ENCODE measurements at places on chromosomes 3 and 15.
A peak's percentile ranks its signal among the peaks of the same experiment; 100 is the strongest.

DNA sequence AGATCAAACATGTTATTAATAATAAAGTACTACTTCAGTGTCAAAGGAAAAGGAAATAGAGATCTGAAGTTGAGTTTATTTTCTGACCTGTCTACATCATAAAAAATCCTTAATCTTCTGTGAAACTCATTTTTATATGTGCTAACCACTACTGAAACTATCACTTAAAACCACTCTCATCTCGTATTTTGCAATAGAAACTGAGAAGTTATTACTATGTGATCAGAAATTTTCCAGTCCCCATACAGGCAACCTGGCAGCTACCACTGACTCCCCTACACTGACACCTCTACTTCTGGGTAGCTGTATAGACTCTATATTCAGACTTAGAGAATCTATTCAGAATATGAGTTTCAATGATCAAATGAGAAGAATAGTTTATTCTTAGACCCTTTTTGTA lies 8.3 kb downstream of the HDGFL3 start:
- DNase-seq, result no peak

GRCh38 chr15:100350434-100351226 lies 8.9 kb upstream of the ADAMTS17 start:
- DNase-seq, result no peak

GRCh38 chr3:48423241-48423882 lies 6.5 kb downstream of the PLXNB1 start:
- DNase-seq, result no peak

GRCh38 chr15:63236272-63236671 lies 41.1 kb upstream of the APH1B start:
- no peak for DNase-seq

GRCh38 chr3:54914180-54914579 lies 13.7 kb downstream of the LRTM1 start:
- no peak for DNase-seq

DNA sequence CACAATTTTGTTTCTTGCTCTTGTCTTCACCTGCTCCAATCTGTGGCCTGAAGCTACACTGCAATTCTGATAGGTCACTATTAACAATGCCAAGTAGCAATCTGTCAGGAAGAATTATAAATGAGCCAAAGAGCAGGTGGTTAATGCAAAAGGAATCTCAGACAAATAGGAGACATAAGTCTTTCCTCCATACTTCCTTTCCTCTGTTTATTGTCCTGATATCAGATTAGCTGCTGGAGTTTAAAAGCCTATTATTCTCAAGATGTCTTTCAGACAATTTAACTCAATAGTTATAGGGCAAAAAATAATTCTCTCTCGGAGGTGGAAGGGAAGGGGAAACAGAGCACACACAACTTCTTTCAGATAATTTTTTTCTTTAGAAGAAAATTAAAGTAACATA lies 491.6 kb downstream of the MFSD1 start:
- no peak for DNase-seq

- no peak for DNase-seq
These were observed 93.6 kb upstream of the POU1F1 start for GRCh38 chr3:87370007-87370406.

GRCh38 chr3:195097331-195098255 lies 173.4 kb downstream of the XXYLT1 start:
- no peak for DNase-seq

DNA sequence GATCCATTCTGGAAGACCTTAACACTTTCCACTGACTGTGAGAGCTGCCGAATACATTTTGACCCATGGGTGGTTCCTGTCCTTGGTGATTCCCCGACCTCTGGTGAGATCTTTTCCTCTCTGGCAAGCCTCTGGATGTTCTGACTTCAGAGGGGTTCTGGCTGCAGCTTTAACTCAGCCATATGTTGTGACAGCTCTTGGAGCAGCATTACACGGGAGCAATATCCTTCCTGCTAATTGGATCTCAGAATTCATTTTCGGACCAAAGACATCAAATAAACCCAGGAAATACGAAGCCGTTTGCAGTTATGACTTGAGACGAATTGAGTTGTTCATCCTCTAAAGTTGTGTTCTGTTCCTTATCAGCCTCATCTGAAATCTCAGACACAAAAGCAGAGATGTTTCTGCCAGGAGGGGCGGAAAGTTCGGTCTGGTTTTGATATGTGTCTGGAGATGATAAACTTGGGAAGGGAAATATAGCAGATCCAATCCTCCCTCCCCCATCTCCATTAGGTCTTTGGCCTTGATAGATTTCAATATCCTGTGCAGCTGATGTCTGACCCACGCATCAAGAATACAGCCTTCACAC lies 10.0 kb downstream of the TMEM158 start:
- DNase-seq, result no peak

DNA sequence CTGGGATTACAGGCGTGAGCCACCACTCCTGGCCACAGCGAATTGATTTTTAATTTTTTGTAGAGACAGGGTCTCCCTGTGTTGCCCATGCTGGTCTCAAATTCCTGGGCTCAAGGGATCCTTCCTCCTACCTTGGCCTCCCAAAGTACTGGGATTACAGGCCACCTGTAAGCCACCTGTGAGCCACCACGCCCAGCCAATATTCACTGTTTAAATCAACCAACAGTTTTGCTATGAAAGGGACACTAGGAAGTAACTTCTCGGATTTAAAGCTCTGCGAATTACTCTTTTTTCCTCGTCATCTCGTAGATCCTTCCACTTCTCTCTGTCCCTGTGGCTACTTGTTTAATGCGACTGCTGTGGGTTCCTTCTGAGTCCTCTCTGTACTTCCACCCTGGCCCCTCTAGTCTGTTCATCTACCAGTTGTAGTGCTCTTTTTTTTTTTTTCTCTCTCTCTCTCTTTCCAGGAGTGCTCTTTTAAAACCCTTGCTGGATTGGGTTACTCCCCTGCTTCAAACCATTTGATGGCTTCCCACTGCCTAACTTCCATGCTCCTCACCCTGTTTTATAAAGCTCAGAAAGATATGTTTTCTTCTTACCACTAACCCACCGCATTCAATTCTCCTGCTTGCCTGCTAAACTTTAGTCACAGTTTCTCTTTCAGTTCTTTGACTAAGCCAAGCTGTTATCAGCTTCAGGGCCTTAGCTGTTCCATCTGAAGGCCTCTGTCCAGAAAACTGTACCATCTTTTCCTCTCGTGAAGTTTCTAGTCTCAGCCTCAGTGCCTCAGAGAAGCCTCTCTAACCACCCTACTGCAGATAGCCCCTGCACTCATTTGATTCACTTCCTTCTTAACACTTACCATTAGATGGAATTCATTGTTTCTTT lies 12.4 kb downstream of the RTF1 start:
- DNase-seq, result no peak

DNA sequence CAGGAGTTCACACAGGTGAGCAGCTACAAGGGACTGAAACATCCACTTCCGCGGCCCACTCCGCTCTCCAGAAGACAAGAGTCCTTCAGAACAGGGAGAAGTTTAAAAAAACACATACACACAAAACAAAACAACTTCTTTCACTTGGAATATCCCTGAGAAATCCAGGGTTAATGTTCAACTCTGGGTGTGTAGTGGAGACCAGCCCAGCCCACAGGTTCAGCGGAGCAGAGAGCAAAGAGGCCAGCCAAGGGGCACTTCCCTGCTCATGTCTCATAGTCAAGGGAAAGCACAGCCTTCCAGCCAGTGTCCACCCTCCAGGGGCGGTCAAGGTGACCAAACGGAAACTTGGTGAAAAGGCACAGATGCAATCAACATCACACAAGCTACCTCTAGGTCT lies 41.6 kb downstream of the WNT5A start:
- no peak for DNase-seq

- no peak for DNase-seq
These were observed 406.0 kb downstream of the ZBTB20 start for GRCh38 chr3:114741066-114741465.

GRCh38 chr15:71252044-71252739 lies 136.9 kb downstream of the THSD4 start:
- no peak for DNase-seq

DNA sequence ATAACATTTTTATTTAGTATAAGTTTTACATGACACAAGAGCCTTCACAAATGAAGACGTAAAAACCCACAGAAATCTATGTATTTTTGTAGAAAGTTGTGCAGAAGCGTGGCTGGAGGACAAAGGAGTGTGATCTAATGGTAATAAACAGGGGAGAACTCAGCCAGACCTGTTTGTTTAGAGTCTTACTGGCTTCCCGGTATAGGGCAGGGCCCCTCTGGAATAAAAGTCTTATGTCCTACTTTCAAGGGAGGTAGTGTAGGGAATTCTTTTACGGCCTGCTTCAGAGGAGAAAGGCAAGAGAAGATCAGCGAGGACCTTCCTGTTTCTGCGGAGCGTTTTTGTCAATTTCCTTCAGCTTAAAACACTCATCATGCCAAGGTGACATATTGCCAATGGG lies 103.6 kb downstream of the TGFBR2 start:
- DNase-seq, result no peak

DNA sequence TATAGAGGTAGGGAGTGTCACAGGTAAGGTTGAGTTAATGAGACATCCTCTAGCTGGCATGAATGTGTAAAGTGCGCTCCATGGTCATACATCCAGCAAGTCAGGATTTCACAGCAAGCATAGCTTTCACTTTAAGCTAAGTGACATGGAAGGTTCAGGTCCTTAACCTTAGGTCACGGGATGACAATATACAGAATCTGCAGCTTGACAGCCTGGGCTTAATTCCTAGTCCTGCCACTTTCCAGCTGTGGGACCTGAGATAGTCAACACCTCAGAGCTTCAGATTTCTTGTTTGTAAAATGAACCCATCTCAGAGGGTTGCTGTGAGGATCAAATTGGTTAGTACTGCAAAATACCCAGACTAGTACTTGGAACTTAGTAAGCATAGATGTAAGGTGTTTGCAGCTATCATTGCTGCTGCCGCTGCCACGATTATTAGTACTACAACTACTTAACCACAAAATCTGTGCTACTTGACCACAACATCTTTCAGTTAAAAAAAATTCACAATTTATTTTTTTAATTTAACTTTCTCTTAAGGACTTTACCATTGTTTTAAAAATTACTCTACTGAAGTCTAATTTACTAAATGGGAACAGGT lies 890.1 kb upstream of the CFAP20DC start:
- DNase-seq, result no peak

DNA sequence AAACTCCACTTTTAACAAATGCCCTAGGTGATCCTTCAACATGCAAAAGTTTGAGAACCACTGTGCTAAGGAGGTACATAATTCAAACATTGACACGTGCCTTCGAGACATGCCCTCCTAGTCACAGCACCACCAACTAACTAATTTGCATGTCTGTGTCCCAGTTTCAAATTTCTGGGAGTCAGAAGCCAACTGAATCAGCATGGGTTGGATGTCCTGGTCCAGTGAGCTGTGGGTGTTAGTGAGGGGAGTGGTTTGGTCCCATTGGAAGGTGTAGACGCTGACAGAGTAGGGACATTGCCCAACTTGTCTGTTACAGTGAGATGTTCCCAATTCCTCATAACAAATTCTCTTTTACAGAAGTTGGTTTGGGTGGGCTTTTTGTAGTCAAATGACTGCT lies 67.3 kb upstream of the ADPGK start:
- DNase-seq, result no peak

GRCh38 chr3:11434017-11434526 lies 161.9 kb downstream of the ATG7 start:
- no peak for DNase-seq

GRCh38 chr3:151087648-151088047 lies 2.2 kb downstream of the MED12L start:
- DNase-seq, result no peak

DNA sequence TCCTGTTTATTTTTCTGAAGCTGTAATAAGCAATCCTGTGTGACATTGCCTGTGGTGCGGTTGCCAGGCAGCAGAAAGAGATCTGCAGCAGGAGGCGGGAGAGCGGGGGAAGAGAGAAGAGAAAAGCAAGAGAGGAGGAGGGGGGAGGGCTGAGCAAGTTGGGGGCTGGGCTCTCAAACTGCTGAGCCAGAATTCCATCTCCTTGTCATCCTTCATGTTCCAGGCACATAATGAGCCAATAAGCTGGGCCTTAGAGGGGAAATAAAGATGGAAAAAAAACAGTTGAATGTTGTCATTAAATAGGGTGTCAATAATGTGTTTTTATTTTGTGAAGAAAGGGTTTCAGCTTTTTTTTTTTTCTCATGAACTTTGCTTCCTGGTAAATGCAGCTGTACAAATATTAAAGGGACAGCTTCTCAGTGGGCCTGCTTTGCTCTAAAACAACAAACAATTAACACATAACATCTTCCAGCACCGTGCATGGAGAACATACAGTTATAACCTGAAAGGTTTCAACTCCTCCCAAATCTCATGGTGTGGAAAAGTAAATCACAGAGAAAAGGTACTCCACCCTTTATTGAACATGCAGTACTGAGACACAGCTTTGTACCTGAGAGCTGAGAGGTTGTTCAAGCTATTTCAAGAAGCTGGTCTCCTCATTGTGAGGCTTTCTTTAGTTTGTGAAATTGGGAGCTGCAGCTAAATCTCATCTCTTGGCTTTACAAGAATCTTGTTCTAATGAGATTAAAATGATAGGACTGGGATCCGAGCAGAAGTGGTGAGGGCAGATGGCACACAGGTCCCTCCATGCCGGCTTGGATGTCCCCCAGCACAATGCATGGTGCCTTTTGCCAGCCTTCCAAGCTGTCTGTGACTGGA lies 451.1 kb upstream of the KCNMB2 start:
- DNase-seq, result no peak

GRCh38 chr3:187146389-187146788 lies 7.1 kb upstream of the RPL39L start:
- no peak for DNase-seq

GRCh38 chr15:64191971-64192830 lies 29.4 kb upstream of the PPIB start:
- DNase-seq, result no peak

DNA sequence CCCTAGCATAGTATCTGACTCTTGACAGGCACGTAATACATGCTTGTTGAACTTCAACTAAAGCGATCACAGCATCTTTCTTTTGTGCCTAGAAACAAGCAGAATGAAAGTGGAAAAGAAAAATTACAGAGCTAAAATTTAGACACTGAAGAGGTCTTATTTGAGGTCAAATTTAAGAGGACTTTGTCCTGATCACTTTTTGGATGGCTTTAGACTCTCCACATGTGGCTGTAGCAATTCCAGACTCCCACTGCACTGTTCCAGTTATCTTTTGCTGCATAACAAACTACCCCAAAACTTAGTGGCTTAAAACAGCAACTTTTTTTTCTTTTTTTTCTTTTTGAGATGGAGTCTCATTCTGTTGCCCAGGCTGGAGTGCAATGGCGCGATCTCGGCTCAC lies 23.5 kb downstream of the DPH3 start:
- DNase-seq, result no peak

- DNase-seq, result no peak
These were observed 17.5 kb upstream of the MYO5A start for GRCh38 chr15:52546031-52546751.

- DNase-seq, result peak; percentile 53
These were observed 23.7 kb upstream of the RNU6-1 start for GRCh38 chr15:67863442-67863987.

GRCh38 chr3:308597-309321 lies 112.2 kb downstream of the CHL1 start:
- DNase-seq, result no peak

GRCh38 chr15:53588773-53589172 lies 170.7 kb downstream of the WDR72 start:
- no peak for DNase-seq
